AML-193 (cell line): ENCODE measurements at places on chromosomes 7 and 10.

- no peak for DNase-seq
Observed at GRCh38 chr7:142181966-142182365, 70.4 kb downstream of the MGAM2 start.

- DNase-seq: no peak
Observed at GRCh38 chr7:47428768-47429472, 153.0 kb downstream of the TNS3 start.

DNA sequence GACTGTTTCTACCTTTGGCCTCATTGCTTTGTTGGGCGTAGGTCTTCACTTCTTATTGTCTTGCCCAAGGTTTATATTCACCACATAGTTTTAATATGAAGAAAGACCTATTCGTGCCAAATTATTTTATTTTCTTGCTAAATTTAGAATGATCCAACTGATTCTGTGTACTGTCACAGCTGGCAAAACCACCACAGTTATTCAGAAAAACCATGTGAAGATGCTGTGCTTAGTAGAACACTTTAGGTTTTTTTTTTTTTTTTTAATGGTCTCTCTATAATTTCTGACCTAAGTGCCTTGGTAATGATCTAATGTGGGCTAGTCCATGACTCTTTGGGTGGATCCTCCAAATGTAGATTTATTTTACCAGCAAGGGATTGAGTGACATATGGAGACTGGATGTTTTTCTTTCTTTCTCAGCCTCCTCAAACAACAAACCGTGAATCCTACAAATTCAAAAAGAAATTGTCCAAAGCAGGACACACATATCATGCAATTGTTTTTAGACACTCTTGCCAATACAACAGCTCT is 243.8 kb downstream of the DYNC1I1 start:
- DNase-seq: no peak

DNA sequence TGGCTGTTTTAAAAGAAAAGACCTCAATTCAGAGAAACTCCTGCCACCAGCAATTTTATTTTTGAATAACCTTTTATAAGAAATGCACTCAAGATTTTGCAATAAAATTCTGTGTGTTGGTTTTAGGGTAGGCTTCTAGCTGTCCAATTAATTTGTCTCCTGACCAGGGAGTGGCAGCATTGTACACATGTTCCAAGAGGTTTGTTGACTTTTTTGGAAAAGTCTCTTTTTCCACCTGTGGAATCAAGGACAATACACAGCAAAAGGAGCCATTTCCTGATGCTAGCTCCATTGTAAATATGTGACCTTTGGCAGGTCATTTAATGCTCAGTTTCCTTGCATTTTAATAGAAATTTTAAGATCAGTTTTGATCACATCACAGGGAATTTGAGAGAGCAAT is 1.8 kb downstream of the GIMAP5 start:
- no peak for DNase-seq

DNA sequence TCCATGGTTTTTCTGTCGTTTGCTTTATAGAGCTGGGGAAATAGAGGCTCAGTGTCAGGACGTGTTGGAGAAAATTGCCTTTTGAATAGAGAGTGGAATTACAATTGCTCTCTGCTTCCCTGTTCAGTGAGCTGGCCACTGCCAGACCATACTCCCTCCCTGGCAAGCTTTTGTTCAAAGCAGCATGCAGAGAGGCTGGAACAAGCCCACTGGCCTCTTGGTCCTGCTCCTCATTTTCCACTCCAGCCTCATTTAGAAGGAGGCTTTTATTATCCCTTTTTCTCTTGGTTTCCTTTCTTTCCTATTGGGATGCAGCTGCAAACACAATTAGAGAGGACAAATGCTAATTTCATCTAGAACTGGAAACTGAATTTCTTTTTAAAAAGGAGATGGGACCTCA is 302.2 kb upstream of the PODXL start:
- no peak for DNase-seq

DNA sequence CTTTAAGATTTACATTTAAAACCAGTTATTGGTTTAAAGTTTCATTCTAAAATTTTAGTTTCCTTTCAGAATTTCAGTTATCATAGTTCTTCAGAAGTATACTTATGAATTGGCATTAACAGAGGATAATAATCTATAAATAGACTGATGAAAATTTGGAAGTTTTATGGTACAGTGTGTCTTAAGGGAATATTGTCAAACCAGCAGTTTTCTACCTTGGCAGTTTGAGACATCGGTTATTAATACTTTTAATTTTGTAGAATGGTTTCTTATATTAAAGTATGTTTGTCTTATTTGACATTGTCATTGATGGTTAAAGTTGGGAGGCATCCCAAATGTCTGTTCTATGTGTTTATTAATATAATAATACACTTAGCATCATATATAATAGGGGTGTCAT is 2.0 kb downstream of the AHR start:
- DNase-seq: no peak

GRCh38 chr10:62817766-62818425 is 1.7 kb upstream of the EGR2 start:
- DNase-seq: peak; percentile 64

- DNase-seq: no peak
Observed at GRCh38 chr7:117143580-117143979, 179.3 kb downstream of the WNT2 start.
